ENCODE measurements at places on chromosomes 12 and 14.

- DNase-seq = peak; percentile 75
These were observed 4.4 kb downstream of the WNT5B start for GRCh38 chr12:1633459-1633858.

- no peak for DNase-seq
These were observed 669 bp upstream of the CDKN3 start for GRCh38 chr14:54396183-54396492.

- DNase-seq = no peak
These were observed 3.4 kb downstream of the NTS start for GRCh38 chr12:85877459-85877858.

GRCh38 chr12:40752011-40752410 lies 59.8 kb downstream of the CNTN1 start:
- DNase-seq = no peak

- DNase-seq = no peak
These were observed 7.4 kb downstream of the BBS10 start for GRCh38 chr12:76340680-76341435.

GRCh38 chr12:8668441-8668840 lies 5.8 kb upstream of the MFAP5 start:
- no peak for DNase-seq

GRCh38 chr12:106106892-106107291 lies 31.9 kb downstream of the NUAK1 start:
- DNase-seq = no peak

DNA sequence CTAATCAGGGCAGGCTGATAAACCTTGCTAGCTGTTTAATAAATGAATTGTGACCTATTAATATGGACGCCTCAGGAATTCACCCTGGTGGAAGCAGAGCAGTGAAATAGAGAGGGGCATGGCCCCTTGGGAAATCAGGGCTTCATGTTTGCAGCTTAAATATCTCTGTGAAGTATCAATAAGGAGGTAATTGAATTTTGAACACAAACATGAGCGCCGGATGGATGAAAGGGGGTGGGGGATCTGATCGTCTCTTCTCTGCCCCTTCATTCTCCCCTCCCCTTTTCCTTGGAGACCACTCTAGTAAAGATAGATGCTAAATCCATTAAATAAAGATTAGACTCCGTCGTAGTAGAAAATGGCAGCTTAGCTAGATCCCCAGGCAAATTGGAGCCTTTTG lies 70.5 kb downstream of the LIN52 start:
- DNase-seq = no peak

GRCh38 chr12:28156362-28156761 lies 33.9 kb upstream of the CCDC91 start:
- no peak for DNase-seq

GRCh38 chr12:113040722-113041171 lies 15.8 kb upstream of the DTX1 start:
- DNase-seq = peak; percentile 43

DNA sequence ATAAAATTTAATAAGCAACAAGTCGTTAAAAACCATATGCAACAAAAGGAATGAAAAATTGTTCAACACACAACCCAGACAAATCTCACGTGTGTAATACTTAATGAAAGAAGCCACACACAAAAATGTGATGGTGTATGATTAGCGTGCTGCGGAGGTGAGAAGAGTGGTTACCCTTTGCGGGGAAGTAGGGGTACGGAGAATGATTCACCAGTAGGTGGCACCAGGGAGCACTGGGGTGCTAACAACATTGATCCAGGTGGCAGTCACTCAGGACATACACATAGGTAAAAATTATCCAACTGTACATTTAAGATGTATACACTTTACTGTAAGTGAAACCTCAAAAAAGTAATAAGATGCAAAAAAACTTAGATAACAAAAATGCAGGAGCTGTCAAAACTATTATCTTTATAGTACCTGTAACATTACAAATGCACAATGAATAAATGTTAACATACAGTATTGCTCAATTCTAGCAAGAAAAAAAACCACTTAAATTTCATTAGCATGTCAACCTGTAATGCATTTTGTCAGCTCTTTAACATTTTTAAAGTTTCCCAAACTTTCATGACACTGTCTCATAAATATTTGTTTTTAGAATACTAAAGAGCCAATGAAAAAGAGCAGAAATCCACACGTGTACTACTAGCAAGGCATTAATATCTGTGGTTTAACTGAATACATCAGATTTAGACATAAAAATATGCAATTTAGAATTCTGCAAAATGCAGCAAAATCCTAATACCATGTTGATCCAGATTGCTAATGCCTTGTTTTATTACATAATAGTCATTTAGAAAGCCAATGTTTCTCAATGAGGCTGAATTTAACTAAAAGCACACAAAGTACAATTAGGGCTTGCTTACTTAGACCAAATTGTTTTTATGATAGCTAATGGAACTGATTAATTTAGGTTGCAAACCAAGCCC lies 46.7 kb downstream of the TMCC3 start:
- peak; percentile 21 for DNase-seq

DNA sequence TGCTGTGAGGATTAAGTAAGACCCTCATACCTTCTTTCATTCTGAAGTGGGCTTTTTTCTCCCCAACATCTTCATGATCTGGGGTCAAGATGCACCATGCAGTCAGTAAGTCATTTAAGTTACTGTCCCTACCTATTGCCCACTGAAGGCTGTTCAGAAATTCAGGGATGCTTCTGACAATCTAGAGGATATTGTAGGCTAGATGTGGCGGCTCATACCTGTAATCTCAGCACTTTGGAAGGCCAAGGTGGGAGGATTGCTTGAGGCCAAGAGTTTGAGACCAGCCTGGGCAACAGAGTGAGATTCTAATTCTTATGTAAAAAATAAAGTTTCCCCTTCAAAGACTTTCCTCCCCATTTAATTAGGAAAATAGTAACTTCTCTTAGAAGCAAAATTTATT lies 28.7 kb downstream of the PHETA1 start:
- no peak for DNase-seq

DNA sequence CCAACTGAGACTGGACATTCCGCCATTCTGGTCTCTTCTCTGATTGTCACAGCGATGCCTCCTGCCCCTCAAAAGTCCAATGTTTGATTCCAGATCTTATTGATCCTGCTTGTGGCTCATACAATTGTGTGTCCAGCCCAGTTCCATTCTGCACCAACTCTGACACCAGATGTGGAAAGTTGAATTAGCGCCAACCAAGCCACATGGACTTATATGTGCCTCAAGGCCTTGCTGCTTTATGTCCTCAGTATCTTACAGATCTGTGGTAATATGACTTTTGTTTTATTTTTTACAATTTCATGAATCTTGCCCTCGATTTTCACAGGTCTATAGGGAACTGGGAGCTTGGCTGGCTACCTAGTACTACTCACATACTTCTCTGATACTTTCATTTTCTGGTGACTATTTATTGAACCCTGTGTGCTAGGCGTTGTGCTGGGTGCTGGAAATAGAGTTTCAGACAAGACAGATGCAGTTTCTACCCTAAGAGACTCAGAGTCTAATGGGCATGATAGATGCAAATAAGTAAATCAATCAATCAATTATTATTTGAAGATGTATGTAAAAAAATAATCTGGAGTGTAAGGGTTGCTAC lies 472.0 kb downstream of the TMTC2 start:
- no peak for DNase-seq

DNA sequence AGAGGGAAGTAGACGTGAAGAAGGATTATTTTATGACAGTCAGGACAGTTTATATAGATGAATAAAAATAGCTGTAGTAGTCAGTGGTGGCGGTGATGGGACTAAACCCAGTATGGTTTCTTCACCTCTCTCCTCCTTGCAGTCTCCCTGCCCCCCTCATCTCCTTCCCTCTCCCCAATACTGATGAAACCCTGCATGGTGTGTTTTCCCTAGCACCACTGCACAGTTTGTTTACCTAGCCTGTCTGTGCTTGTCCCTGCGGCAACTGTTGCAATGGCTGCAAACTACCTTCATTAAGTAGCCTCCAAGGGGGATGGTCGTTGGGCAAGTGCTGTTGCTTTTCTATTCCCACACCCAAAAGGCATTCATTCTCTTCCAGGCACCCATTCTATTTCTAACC lies 14.7 kb downstream of the PCBP2 start:
- no peak for DNase-seq

DNA sequence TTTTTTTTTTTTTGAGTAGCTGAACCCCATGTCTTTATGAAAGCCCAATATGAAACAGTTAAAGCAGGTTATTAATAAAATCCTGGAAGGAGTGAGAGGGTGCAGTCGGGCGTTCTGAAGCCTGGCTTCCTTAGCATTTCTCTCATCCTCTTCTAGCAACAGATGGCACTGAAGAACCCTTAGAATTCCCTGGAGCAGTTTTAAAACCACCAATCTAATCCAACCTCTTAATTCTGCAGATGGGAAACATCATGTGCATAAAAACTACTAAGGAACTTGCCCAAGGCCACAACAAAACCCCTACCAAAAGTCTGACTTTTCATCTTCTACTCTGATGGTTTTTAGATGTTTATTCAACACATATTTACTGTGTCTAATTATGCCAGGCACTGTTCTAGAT lies 25.2 kb downstream of the PRDM4 start:
- DNase-seq = no peak

GRCh38 chr12:80632835-80633234 lies 74.6 kb upstream of the MYF6 start:
- no peak for DNase-seq

- DNase-seq = no peak
These were observed 17.9 kb downstream of the HRK start for GRCh38 chr12:116863275-116863767.

- no peak for DNase-seq
These were observed 250.4 kb upstream of the SFSWAP start for GRCh38 chr12:131460520-131460919.

GRCh38 chr12:89433634-89434033 lies 81.3 kb upstream of the DUSP6 start:
- no peak for DNase-seq

DNA sequence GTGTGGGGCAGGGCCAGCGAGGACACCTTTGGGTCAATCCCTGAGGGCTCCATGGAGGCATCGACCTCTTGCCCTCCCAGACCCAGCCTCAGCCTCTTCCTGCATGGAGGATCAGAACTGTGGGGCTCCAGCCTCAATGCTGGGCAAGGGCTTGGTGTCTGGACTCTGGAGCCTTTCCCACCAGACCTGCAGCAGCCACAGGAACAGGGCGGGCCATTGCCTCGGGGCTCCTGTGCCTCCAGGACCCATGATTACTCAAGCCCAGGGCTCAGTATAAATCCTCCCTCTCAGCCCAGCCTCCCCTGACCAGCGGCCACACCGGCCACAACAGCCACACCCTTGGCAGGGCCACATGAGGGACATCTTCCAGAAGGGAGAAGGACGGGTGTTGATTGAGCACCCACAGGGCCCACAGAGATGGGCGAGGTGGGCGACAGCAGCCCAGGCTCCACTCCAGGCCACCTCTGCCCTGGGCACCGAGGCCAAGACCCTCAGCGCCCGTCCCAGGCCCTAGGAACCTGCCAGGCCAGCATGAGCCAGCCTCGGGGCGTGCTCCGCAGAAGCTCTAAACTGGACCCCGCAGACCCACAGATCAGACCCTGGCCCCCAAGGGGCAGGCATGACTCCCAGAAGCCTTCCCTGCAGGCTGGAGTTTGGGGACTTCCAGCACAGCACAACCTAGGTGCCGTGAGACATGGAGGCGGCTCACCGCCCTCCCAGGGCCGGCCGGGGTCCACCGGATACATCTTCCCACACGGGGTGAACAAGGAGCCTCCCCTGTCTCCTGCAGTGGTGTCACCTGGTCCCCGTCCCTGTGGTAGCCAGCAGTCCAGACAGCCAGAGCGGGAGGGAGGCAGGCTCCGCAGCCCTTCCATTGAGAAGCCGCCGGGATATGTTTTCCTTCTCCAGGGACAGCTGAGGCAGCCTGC lies 25.1 kb downstream of the NCOR2 start:
- DNase-seq = no peak

DNA sequence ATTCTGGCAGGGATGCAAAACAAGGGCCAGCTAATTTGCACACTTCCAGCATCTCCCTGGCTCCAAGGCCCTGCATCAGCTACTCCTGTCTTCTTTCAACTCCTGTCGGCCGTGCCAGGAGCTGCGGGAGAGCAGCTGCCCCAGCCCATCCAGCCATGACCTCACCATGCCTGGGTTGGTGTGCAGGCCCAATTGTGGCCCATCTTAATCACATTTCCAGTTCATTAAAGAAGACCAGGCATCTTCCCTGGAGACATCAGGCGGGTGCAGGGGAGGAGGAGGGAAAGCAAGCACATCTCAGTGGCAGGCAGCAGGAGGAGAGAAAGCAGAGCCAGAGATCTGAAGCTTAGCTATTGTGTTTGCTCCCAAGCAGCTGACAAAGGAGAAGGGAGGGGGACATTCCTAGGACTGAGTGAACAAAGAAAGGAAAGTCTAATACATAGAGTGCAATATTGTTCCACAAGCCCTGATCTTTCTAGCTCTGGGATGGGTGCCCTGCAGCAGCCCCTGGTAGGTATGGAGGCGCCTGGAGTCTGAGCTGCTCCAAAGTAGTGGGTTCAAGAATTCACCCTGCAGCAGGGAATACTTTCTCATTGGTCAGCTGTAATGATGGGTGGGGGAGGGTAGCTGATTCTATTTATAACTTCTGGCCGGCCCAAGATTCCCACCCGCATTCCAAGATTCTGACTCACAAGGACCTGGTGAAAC lies 40.1 kb downstream of the VWF start:
- no peak for DNase-seq

GRCh38 chr12:50220363-50220995 lies 53.3 kb upstream of the CERS5 start:
- peak; percentile 46 for DNase-seq

DNA sequence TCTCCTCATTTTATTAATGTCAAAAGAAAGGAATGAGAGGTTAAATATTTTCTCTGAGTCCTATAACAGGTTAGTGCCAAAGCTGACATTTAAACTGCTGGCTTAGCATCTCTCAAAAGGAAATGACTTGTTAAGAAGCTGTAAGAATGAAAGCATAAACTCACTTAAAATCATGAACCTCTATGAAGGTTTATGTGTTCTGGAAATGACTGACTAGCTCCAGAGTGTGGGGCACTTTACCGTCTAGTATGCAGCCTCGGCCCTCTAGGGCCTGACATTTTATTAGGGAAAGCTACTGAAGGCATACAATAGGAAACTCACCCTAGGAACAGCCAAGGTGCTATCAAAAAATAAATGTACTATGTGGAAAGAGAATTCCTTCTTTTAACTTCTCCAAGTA lies 35.1 kb downstream of the SPX start:
- no peak for DNase-seq

DNA sequence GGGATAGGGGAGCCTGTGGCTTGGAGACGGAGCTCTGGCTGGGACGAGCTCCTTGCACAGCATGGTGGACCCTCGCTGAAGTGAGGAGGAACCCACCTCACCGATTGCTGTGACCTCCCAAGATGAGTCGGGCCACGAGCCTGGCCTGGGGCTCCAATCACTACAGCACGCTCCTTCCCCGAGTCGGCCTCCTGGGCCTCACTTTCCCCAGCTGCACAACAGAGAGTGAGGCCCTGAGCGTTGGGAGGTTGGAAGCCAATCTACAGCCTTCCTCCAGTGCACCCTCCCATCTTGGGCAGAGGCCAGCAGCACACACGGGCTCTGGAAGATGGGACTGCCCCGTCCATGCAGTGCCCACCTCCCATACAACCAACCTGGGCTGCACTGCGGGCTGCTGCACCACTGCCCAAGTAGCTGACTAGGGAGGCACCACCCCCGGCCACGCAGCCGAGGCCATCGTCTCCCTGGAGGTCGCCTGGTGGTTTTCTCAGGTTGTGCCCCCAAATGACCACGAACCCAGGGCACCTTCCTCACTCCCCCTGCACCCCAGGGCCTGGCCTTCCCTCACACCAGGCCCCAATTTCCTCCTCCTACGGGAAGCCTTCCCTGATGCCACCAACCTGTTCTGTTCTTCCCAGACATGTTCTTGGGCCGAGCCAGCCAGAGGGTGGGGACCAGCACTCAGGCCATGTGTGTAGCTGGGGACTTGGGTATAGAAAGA lies 152.3 kb upstream of the C14orf180 start:
- no peak for DNase-seq
